ENCODE measurements at places on chromosomes 7 and 10.

GRCh38 chr7:110856704-110857103 lies 234.2 kb upstream of the LRRN3 start:
- no peak for DNase-seq

GRCh38 chr7:5755704-5756504 lies 25.6 kb downstream of the RNF216 start:
- DNase-seq: no peak

- no peak for DNase-seq
Measured at GRCh38 chr10:101487399-101487798, 100.7 kb downstream of the POLL start.

- DNase-seq: no peak
Measured at GRCh38 chr7:138083859-138084258, 7.6 kb downstream of the AKR1D1 start.

DNA sequence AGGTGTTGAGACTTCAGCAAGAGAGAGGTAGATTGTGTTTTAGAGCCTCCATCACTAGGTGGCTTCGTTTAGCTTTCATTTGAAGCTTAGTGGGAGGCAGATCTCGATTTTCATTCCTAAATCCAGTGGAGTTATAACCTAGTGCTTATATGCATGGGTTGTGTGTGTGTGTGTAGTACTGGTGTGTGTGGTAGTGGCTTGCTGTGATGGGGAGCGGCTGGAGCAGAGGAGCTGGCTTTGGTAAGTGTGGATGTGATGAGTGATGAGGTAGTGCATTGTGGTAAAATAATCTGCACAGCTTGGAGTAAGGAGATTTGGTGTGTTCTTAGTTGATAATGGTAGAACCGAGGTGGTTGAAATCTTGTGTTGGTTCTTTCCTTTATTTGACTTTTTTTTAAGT lies 43.2 kb downstream of the AP3M1 start:
- DNase-seq: no peak

DNA sequence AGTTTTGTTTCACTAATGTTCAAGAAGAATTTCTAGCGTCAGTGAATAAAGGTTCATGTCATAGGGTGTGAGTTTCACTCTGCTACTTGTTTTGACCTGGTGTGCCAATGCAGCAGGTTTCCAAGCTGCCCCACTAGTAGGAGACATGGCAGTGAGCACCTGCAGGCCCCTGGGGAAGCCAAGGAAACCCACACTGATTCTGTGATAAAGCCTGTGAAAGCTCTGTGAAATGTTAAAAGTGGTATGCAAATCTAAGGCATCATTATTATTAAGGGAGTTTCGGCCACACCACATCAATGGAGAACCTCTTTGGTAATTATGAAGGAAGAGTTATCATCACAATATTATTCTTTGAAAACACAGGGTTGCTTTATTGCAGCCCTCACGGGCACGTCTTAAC lies 46.4 kb downstream of the ABCB5 start:
- no peak for DNase-seq

Data from inflammatory macrophage treated with lipopolysaccharide for 4 hours (primary cell).